ENCODE measurements at places on chromosomes 6 and 20.

DNA sequence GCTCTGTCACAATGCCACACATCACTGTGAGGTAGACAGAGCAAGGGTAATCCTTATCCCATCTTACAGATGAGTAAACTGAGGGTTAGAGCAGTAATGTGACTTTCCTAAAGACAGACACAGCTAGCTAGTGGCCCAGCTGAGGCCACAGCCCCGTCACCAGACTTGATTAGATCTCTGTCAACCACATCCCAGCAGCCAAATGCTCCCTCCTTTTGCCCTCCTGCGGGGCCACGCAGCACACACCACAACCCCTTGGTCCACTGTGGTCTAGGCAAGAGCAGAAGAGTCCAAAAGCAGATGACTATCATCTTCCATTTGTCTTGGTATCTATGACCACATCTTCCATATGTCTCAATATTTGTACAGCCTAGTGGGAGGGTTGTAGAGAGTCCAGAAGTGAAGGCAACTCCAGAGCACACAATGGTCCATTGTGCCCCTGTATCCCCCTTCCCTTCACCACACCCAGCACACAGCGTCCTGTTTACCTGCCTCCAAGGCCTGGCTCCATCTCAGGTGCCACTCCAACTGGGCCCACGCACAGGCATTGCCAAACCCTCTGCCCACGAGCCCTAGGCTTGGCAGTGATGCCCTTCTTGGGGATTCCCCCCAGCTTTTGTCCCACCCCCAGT lies 47.1 kb upstream of the FOXP4 start:
- no peak for DNase-seq

DNA sequence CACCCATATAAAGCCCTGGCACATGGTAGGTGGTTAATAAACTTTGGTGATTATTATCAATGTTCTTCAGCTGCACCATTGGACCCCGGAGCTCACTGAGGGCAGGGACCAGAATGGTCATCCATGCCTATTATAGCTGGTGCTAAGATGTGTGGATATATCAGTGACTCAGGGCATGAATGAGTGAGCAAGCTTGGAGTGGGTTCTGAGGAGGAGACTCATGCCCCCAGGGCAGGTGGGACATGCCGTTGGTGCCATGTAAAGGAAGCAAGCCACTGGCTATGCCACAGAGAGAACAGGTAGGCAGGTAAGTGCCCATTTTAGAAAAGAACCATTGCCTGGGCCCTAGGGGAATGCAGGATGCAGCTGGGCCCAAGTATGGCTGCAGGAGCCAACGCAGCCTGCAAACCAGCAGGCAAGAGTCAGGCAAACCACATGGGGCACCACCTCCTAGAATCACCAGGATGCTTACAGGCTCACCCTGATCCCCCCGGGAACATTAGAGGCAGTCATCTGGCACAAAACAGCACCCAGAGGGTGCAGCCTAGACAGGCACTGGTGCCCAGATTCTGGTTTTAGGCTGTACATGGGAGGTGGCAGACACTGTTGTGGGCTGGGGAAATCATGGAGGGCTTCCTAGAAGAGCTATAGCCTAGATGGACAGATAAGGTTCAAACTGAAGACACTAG lies 23.5 kb downstream of the PLAGL2 start:
- no peak for DNase-seq

DNA sequence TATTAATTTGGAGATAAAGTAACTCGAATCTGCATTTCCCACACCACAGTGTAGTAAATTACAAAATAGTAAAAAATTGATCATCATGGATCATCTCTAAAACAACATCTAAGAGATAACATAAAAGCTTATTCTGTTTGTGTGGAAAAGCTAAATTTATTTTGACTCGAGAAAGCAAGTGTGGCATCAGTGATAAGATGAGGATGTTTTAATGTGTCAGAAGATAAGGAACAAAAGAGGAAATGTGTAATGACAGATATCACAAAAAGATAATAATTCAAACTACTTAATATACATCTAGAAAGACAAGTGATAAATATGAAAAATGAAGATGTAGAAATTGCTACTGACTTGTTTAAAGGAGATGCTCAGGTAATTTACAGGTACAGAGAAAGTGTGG lies 74.1 kb downstream of the DNAH8 start:
- DNase-seq, result no peak

DNA sequence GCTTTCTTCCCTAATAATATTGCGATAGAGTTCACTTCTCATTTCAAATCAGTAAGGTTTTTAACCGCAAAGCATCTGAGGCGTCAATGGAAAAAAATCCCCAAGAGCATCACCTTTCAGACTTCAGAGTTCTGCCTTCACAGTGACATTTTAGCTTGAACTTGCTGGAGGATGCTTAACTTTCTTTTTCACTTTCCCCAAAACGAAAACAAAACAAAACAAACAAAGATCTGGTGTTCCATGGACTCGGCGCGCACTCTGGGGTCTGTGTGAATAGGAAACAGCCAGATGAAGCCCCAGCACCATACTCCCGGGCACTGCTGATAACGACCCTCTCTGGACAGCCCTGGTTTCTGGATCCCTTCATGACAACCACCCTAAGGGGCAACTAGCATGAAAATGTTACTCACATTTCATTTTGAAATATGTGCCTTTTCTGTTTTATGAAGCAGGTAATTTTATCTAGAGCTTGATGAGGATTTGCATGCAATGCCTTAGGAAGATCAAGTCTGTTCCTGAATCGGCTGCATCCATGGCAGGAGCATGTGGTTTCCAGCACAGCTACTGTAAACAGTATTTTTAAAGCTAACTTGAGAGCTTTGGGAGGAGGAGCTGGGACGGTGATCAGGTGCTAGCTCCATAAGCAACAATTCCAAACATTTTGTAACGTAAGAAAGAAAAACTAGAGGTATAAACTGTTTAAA lies 44.5 kb downstream of the RAMACL start:
- DNase-seq, result peak; percentile 51

DNA sequence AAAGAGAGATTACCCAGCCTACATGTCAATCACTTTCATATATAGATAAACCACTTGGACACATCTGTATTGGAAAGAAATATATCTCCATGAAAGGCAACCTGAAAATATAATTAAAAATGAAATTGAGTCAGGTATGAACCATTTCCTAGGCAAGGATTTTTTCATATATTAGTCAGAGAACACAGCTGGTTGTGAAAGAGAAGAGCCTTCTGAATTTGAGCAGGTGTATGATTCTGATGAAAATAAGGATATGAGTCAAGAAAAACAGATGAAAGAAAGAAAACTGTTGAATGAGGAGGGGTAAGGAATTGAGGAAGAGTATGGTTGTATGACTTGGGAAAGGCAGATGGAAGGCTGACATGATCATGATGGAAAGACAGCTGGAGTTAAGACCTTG lies 441.1 kb downstream of the HAO1 start:
- no peak for DNase-seq

- no peak for DNase-seq
These were observed 28.9 kb upstream of the FAM83D start for GRCh38 chr20:38897267-38897666.

- peak; percentile 56 for DNase-seq
These were observed 1.6 kb upstream of the PSMB8 start for GRCh38 chr6:32845384-32845884.

DNA sequence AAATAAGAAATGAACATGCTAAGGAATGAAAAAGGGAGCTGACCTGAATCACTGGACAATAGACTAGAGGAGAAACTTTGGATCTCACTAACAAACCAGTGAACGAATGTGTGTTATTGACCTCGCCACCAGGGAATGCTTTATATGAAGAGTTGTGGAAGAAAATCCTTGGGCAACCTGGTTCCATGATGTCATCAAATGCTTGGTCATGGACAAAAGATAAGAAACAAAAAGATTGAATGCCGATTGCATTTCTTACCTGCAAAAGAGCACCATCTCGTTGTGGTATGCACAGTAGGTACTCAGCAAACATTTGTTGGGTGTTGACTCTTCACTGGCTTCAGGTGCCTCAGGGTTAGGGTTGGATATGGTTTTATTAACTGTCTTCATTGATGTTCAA lies 165.2 kb upstream of the TSHZ2 start:
- no peak for DNase-seq

DNA sequence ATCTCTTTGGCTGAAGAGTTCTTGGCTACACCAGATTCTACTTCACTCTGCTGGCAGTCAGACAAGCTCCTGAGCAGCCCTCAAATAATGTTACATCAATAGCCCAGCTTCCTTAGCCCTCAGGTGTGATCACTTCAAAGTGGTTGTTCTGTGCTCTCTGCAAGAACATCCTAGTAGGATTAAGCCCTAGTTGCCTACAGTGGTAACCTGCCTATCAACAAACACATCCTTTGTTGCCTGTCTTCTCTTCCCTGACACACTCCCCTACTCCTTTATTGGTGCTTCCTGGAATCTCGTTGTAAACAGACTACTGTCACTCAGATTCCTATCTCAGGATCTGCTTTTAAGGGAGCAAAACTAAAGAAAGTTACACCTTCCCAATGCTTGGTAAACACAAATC lies 45.1 kb upstream of the TASP1 start:
- DNase-seq, result no peak

DNA sequence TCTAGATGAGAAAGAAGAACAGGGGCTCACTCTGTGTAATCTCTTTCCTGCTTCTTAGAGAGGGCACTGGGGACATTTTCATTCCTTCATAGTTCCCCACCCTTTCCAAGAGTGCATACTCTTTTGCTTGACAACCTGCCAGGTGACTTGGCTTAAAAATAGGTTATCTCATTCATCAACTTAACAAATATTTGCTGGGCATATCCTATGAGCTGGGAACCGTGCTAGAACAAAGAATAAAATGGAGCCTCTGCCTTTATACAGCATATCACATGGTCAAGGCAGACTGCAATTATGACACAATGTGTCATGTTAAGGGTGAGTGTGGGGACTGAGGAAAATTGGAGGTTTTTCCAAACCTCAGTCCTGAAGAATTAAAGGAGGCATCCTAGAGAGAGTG lies 209.8 kb upstream of the FOXA2 start:
- DNase-seq, result no peak

DNA sequence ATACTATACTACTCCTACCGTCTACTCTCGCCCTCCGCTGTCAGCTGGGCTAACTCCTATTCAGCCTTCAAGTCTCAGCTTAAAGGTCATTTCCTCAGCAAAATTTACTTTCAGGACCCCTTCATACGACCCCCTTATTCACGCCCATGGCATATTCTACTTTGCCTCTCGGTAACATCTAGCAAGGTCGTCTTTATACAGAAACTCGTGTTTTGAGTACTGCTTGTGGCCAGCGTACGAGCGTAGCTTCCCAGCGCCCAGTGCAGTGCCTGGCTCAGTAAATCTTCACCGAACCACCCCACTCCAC lies 546 bp downstream of the CRNKL1 start:
- no peak for DNase-seq

DNA sequence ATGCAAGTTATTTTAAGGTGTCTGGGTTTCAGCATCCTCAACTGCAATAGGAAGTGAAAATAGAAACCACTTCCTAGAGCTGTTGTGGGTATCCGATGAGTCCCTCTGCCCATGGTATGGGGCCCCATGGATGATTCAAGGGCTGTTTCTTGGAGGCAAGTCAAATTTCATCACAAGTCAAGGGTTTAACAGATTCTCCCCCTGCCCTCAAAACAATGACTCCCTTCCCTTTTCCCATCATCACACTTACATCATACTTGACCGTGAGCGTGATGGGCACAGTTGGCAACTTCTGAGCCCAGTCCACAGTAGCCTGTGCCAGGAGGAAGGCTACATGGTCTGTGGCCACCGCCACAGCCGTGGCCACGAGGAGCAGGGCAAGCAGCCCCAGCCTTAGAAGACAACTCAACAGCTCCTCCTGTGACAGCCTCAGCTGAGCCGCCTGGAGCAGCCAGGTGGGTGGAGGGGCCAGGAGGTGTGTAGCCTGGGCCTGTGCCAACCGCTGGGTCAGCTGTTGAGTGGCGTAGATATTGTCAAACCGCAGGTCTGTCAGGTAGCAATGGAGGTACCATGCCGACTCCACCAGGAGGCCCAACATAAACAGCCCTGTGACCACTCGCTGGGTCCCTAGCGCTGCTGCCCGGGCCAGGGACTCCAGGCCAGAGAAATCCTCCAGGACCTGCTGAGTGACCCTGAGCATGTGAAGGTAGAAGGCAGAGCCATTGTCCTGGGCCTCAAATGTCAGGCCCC lies 5.2 kb downstream of the OCSTAMP start:
- no peak for DNase-seq
